ENCODE measurements at places on chromosomes 4 and X. TPM values are rescaled to one million over a fixed set of nuclear protein-coding genes. Genes with fewer than 3 reads are reported as not detected.

- no peak for DNase-seq
These were observed 75.5 kb upstream of the SLC39A8 start for GRCh38 chr4:102420563-102421398.

GRCh38 chr4:84502333-84502954, 3.4 kb upstream of the NKX6-1 start:
- no peak for DNase-seq

DNA sequence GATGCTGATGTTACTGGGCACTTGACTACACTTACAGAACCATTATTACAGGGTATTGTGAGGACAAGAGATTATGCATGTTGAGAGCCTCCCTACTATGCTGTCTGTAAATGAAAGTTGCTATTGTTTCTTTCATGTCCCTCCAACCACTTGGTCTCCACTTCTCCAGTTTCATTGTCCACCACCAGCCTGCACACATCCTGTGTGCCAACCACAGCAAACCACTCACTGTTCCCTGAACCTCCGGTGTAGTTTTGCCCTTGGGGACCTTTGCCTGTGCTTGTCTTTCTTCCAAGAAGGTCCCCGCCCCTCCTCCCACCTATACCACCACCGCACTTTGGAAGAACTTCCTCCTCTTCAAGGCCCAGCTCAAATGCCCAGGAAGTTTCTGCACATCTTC, 43.1 kb upstream of the AFF2 start:
- no peak for DNase-seq

- DNase-seq = no peak
These were observed 106.8 kb upstream of the SLC4A4 start for GRCh38 chr4:71232056-71232430.

GRCh38 chrX:52874661-52875060, 6.8 kb upstream of the XAGE3 start:
- no peak for DNase-seq

GRCh38 chr4:8308856-8309771, 39.6 kb downstream of the HTRA3 start:
- no peak for DNase-seq

GRCh38 chrX:113586281-113586898, 745.8 kb upstream of the AMOT start:
- DNase-seq = no peak

DNA sequence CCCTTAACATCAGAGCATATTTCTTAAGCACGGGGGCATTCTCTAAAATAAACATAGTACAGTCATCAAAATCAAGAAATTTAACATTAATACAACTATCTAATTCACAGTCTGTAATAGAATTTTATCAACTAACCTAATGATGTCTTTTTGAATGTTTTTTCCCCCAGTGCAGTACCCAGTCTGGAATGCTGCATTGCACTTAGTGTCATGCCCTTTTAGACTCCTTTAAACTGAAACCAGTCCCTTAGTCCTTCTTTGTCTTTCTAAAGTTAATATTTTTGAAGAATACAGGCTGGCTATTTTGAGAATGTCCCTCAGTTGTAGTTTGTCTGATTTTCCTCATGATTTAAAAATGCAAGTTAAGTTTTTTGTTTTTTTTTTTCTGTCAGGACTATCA, 9.5 kb downstream of the ENPEP start:
- no peak for DNase-seq

GRCh38 chr4:5959211-5959982, 58.8 kb downstream of the C4orf50 start:
- DNase-seq = no peak

DNA sequence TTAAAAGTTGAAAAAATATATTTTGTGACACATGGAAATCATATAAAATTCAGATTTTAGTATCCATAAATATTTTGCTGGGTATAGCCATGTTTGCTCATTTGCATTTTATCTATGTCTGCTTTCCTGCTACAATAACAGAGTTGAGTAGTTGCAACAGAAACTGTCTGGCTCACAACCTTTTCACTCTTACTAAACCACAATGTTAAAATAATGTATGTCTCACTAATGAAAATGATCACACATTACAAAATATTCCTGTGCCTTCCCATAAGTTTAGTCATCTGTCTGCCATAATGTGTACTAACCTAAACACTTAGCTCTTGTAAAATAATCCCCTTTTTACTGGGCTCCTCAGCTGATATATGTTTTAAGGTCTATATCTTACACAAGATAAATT, 174.0 kb upstream of the PRPS2 start:
- DNase-seq = no peak

DNA sequence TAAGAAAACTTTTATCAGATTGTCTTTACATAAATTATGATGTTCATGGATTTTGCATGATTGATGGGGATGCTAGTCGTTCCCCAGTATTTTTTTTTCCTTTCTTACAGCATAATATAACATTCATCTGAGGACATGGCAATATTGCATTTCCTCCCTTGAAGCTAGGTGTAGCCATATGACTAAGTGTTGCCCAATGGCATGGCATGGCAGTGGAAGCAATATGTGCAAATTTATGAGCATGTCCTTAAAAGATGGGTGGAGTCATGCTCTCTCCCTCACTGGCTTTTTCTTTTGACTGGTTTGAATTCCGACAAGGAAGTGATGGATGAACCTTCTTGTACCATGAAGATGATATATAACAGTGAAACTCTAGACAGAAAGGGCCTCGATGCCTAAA, 96.3 kb downstream of the BANK1 start:
- DNase-seq = no peak

DNA sequence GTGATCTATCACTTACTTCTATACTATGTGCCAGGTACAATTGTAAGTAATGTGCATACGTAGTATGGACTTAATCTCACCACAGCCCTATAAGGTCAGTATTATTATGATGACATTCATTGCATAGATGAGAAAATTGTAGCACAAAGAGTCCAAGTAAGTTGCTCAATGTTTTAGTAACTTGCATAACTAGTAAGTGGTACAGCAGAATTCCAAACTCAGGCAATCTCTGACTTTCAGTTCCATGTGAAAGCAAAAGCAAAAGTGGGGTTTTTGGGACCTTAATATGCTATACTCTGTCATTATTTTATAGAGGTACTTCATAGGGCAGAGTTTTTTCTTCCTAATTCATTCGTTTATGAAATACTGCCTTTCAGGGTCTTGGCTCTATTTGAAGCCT, 188.8 kb upstream of the VEGFC start:
- DNase-seq = no peak

DNA sequence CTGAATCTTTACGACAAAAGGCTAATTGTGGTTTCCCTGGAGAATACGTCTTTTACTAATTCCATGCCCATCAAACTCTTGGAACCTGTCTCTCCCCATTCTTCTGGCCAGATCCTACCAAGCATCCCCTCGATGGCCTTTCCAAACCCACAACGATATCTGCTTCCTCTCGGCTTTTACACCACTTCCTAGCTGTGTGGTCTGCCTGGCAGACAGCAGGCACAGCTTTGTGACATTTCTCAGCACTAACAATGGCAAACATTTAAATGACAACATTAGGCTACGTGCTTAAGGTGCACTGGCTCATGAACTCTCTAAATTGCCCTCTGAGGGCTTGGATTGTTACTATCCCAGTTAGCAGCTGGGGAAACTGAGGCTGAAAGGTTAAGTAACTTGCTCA, 141.0 kb downstream of the NSUN7 start:
- DNase-seq = no peak

- no peak for DNase-seq
These were observed 678.2 kb upstream of the FAM241A start for GRCh38 chr4:111466811-111467604.

Gene OPN1MW
- not detected for total RNA-seq

Gene SPACA5
- not detected for total RNA-seq

Gene ETDA
- total RNA-seq = not detected

Gene ETNPPL
- not detected for total RNA-seq

Gene SLC26A1
- not detected for total RNA-seq

Gene ZFYVE28
- 1.5 TPM for total RNA-seq

Gene CXCR3
- not detected for total RNA-seq
